ENCODE measurements at places on chromosomes 4 and X. TPM values are rescaled to one million over a fixed set of nuclear protein-coding genes. Genes with fewer than 3 reads are reported as not detected.

Gene BMX
- total RNA-seq = not detected

Gene WWC2
- total RNA-seq = 93.8 TPM

Gene PAGE2
- total RNA-seq = 0.82 TPM

Gene GAGE10
- not detected for total RNA-seq

Gene LONRF3
- total RNA-seq = not detected
